Posterior cingulate gyrus (tissue), 11 donors: ENCODE measurements at places on chromosomes 4 and X.
A peak's percentile ranks its signal among the peaks of the same experiment; 100 is the strongest.

- DNase-seq, result peak; percentile 10
Measured at GRCh38 chrX:19670854-19671620, 155.7 kb upstream of the MAP3K15 start.

DNA sequence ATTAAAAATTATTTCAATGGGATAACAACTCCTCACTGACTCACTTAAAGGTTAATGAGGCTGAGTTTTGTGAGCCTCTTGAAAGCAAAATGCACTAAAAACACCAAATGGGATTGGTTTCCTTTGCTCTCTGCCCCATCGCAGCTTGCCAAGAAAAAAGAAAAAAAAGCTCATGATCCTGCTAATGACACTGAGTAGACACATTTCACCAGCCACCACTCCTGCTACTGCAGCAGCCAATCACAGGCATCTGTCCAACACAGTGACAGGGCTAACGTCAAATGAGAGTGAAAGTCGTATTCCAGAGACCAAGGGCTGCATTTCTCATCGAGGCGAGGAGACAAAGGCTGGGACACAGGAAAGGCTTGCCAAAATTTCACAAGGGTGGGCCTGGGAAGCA is 5.2 kb downstream of the APBB2 start:
- peak; percentile 34 for DNase-seq

DNA sequence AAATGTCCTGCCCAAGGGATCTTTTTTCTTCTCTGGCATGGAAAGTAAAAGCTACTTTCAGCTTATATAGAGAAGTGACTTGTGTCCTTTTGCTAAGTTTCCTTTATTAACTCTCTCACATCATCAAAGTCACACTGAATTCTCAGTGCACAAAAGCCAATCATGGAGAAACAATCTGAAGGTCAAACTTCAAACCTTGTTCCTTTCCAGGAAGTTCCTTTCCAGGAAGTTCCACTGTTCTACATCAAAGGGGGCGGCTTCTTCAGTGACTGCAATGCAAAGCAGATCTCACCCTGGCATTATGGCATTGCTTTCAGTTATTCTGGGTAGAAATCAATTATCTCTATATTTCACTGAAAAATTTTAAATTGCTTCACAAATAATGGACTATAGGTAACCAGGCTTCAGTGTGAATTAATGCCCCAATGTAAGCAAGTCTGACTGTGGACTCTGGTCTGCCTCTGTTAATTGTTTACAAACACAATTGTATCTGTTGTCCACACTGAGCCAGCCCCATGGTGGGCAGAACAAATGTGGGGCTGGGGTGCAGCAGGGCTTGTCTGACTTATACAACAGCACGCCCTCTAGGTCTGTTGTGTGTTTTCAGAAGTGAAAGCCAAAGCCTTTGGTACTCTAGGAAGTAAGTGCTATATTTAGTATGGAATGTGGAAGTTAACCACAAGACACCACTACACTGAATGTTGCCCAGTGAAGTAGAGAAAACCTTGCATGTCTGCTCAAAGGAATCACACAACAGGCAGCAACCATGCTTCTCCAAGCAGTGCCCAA is 98.8 kb downstream of the CDS1 start:
- DNase-seq, result no peak

DNA sequence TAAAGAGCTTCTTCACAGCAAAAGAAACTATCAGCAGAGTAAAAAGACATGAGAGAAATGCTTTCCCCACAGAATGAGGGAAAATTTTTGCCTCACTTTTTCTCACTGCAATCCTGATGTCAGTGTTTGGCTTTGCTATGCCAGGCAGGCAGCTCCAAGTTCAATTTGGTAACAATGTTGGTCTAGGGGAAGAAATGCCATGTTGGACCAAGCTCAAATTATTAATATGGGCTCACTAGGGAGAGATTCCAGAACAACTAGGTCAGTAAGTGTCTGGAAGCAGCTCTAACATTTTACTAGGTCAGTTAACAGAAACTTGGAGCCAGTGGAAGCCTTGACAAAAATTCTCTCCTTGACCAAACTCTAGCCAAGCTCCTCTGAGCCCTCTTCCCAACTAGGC is 95.4 kb downstream of the NAF1 start:
- no peak for DNase-seq

GRCh38 chr4:177713454-177713853 is 271.2 kb upstream of the AGA start:
- DNase-seq, result no peak

GRCh38 chr4:129176864-129177263 is 80.9 kb downstream of the C4orf33 start:
- DNase-seq, result no peak

- DNase-seq, result no peak
Measured at GRCh38 chr4:119690871-119691270, 62.3 kb upstream of the PDE5A start.

DNA sequence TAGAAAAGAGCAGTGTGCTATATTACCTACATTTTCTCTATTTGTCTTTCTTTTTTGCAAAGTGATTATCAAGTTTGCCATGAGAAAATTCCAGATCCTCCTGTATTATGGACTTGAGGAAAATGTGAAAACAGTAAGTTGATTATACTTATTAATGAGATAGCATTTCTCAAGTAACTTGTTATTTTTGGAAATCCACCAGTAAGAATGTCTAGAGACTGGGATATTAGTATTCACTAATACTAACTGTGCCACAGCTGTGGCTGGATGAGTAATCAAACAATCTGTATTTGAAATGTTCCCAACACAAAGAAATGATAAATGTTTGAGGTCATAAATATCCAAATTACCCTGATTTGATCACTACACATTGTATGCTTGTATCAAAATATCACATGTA is 147.0 kb upstream of the CTSO start:
- DNase-seq, result no peak

GRCh38 chr4:3811621-3812020 is 45.4 kb downstream of the ADRA2C start:
- no peak for DNase-seq

DNA sequence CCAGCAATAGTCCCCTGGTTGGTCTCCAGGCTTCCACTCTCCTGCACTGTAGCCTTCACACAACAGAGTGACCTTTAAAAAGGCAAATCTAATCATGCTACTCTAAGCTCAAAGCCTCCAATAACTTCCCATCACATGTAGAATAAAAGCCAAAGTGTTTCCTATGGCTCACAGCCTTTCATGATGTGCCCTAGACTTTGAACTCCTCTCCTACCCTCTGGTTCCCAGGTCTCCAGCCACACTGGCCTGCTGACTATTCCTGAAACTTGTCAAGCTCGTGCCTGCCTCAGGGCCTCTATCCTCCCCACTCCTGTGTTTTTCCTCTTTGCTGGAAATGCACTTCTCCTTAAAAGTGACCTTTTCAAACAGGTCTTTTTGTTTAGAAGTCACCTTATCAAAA is 3.1 kb downstream of the MANBA start:
- DNase-seq, result no peak
